ENCODE measurements at places on chromosomes 4 and X.

DNA sequence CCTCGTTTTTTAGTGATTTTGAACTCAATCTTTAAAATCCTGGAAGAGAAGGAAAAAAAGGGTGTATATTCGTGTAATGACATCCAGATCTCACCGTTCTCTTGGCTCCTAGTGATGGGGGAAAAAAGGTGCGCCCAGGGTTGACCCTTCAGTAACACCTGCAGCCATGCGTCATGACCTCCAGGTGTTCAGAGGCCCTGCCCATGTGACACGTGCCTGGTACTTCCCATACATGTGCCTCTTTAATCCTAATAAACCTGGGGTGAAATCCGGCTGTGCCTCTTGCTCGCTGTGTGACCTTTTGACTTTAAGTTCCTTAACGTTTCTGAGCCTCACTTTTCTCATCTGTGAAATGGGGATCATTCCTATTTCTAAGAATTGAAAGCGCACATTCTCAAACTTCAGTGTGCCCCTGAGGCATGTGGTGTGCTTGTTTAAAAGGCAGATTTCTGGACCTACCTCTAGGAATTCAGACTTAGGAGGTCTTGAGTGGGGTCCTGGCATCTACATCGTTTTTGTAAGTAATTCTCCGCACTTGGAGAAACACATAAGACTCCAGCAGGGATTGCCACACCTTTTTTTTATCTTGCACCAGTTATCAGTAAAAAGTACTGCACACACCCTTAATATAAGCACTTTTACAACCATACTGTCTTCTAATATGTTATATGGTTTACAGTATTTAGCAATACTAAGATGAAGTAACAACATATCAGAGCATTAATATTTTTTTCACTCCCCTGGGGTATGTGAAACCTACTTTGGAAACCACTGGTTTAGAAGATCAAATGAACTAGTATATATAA lies 90.1 kb downstream of the RELL1 start:
- DNase-seq, result no peak

DNA sequence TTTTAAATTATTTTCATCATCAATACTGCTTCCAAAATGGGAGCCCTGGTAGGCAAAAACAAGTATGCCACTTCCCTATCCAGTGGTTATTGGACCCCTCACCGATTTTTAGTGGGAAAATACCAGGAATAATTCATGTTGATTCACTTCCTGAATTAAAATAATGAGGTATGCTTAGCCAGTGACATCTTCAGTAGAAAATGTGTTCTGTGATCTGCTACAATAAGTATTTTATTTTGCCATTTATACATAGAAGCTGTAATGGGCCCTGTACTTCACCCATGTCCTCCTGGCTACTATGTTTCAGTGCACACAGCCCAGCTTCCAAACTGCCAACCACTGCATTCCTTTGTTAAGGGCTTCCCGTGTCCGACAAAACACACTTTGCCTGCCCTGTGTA lies 41.0 kb upstream of the KLHL34 start:
- no peak for DNase-seq

DNA sequence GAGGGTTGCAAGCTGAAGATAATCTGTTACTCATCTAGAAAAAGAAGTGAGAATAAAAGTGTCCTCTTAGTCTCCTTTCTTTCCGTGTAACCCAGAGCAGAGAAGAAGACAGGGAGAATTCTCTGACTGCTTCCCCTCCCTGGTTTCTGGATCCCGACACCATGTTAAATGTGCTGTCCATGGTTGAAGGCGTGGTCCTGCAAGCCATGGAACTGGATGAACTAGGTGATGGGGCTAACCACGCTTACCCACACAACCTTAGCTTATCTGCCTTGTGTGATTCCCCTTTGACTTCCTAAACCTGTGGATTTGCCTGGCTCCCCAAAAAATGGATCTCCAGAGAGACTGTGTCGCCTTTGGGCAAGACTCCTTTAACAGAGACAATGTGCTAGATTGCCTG lies 907.6 kb downstream of the FSTL5 start:
- DNase-seq, result peak; percentile 3

- DNase-seq, result no peak
Measured at GRCh38 chr4:25172961-25173915, 13.0 kb upstream of the SEPSECS start.

DNA sequence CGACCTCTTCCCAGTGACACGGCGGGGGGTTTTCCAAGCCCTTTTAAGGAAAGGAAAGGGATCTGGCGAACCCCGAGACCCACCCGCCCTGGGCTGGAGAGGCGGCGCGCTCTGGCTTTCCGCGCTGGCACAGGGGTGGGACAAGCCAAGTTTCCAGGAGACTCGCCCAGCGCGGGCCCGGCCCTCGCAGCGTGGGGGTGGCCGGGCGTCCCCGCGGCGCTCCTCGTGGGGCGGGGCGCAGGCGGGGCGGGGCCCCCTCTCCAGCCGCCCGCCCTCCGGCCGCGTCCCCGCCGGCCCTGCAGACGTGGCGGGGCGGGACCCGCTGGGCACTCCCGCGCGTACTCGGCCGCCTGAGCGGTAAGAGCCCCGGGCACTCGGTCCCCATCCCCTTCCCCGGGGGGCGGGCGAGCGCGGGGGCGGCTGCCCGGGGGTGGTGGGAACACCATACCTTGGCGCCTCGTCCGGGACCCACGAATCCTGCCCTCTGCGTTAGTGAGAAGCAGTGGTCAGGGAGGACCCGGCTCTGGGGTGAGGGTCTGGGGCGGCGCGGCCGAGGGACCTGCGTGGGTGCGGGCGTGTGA lies at the start of gene FAM114A1:
Gene FAM114A1, plus strand, starts transcription at position 329 of the 581 bp plus-strand sequence. CDS start 10,273 bp downstream, outside the sequence.
- peak; percentile 64 for DNase-seq

- no peak for DNase-seq
Measured at GRCh38 chr4:152038238-152038637, 277.4 kb upstream of the GATB start.

DNA sequence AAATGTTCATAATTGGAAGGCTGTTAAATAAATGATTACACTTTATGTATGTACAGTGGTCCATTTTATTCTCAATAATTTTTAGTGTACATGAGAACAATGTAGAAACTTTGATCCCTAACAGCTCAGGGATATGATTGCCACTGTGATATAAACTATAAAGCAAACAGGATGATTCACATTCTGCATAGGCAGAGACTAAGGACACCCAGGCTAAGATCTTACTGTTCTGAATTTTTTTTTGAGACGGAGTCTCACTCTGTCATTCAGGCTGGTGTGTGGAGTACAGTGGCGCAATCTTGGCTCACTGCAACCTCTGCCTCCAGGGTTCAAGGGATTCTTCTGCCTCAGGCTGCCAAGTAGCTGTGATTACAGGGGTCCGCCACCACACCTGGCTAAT lies 186.6 kb downstream of the PDGFC start:
- DNase-seq, result no peak

GRCh38 chrX:68307769-68308168 lies 125.5 kb downstream of the OPHN1 start:
- DNase-seq, result no peak

DNA sequence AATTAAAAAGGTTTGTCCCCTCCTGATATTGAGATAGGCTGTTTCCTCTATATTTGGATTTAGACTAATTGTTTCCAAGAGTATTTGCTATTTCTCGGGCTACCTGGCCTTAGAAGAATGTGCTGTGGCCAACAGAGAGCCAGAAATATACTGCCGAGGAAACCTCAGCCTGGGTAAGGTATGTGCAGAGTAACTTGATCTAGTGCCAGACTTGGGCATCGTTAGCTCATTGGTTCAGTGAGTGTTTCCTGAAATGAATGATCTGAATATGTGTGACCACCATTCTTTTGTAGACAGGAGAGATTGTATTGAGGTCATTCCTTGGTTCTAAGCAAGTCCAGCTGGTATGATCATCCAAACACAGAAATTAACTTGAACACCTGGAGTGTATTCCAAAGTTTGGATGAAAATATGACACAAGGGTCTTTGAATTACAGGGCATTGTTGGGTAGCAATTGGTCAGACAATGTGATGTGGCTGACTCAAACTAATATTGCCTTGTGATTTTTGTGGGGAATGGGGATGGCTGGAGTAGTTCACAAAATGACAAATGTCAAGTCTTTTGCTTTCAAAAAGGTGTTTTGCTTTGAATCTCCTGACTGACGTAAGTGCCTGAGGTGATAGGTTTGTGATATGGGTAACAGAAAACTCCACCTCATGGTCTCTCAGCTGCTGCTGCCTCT lies 100.2 kb upstream of the CXCL13 start:
- no peak for DNase-seq

GRCh38 chr4:151038452-151039157 lies 23.5 kb upstream of the LRBA start:
- DNase-seq, result no peak

DNA sequence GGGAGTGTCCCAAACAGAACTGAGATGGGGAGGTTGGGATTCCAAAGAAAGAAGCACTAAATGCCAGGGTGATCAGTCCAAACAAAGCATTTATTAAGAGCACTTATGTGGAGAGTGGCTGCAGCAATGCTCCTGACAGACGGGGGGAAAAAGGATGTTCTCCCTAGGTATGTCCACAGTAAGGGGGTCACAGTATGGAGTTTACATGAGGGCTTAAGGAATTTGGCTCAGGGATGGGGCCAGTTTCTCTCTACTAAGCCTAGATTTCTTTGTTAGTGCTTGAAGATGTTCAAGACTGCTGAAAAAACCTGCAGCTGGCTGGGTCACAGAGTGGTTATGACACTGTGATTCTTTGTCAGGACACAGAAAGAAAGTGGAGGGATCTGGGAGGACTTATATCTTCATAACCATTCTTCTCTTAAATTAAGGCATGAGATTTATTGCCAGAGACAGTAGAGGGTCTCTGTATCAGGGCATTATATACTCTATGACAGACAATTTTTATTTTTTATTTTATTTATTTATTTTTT lies 1468.0 kb downstream of the C4orf33 start:
- DNase-seq, result no peak

DNA sequence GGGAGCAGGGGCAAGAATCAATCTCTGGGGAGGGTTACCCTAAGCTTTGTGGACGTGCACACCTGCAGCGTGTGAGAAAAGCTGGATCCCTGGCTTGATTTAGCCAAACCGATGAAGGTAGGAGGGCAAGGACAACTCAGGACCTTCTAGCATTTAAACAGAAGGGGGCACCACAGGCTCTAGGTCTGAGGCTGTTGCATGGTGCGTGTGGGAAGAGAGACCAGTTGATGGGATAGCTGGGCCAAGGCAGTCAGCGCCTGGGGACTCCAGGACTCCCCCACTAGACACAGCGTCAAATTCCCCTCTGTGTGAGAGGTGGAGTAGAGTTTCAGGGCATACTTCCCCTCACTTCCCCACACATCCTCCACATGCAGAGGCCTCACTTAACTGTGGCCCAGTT lies 4.3 kb downstream of the GABRQ start:
- DNase-seq, result no peak

DNA sequence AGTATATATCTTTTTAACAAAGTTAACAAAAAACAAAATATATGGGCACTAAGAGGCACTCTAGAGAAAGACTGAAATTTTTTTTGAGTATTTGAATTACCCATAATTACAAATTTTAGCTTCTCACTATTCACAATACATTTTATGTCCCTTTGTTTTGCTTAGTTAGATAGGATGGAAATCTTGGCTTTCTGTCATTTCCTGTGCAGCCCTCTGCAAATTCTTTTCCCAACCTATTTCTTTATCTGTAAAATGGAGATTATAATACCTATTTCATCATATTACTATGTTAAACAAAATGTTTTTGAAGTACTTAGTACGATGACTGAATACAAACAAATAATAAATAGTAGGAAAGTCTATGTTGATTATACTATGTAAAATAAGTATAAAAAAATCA lies 710.0 kb downstream of the CCSER1 start:
- DNase-seq, result no peak

- no peak for DNase-seq
Measured at GRCh38 chr4:101018836-101019235, 328.5 kb downstream of the PPP3CA start.

DNA sequence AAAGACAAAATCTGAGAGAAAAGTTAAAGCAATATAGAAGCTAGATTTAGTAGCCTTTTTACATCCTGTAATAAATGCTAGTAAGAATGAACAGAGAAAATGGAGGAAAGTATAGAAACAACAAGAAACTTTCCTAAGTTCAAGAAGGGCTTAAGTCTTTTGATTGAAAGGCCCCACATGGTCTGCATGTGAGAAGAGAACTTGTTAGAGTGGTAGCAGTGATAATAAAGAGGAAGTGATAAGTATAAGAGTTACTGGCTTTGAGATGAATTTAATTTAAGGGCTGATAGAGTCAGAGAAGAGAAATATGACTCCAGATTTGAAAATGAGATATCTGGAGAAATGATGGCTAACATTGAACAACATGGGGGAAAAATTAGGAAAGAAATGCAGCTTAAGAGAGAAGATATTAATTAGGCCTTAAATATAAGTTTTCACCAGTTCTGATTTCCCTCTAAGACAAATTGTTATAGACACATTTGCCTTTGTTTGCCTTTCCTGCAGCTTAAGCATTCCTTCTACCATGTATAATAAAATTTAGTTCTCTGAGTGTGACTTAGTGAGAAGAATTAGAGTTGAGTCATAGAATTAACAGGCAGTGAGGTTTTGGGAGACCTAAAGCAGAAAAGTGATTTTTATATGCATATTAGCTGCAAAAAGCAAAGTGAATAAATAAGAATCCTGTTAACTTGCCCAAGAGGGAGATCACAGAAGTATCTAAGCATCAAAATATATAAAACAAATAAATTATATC lies 18.4 kb downstream of the ZFX start:
- no peak for DNase-seq

GRCh38 chrX:130109429-130110378 lies 593 bp downstream of the ELF4 start:
- peak; percentile 10 for DNase-seq

DNA sequence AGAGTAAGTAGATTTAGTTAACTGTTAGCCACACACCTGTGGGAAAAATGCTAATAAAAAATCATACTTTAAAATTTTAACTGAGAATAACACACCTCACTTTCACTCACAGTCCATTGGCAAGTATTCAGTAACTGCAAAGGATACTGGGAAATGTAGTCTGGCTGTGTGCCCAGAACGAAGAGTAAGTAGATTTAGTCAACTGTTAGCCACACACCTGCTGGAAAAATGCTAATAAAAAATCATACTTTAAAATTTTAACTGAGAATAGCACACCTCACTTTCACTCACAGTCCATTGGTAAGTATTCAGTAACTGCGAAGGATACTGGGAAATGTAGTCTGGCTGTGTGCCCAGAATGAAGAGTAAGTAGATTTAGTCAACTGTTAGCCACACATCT lies 178.4 kb upstream of the NWD2 start:
- DNase-seq, result peak; percentile 70

DNA sequence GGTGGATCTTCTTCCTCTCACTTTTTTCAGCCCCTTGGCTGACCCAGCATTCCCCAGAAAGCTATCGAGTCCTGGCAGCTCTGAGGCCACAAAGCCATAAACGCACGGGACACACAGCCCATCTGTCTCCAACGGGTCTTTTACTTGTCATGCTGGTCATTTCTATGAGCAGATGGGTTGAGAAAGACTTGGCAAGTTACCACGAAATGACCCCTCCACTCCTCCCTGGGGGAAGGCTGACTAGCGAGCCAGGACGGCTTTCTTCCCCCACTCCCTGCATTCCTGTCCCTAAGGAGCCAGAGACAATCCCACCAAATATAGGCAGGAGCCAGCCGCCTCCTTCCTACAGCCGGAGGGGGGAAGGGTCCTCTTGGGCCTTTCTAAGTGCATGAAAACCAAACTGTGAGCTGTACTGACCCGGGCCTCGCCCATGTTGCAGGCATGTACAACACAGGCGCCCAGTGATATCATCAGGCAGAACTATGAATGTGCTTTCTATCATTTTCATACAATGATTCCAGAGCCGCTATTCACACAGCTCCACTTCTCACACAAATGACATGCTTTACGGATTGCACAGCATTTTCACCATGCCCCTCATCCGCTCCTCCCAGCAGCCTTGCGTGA lies 28.6 kb downstream of the AFAP1 start:
- DNase-seq, result no peak
